ENCODE measurements at places on chromosomes 3 and 15.

GRCh38 chr3:167662919-167663400 is 9.2 kb upstream of the WDR49 start:
- DNase-seq: no peak

DNA sequence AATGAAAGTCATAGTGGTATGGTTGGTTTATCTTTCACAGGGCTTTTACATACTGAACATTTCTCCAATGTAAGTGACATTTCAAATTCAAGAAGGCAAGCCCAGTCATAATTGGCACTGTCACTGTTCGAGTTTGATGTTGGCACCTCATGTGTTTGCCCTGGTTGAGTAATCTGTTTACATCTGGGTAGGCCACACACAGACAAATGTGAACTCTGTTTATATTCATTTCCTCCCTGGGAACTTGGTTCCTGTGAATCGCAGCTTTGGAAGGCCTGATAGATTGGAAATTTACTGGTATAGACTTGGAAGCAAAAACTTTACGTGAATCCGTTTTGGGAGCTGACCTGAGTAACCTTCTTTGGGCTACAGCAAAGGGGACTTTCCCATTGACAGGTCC is 395.2 kb upstream of the AZI2 start:
- DNase-seq: no peak

DNA sequence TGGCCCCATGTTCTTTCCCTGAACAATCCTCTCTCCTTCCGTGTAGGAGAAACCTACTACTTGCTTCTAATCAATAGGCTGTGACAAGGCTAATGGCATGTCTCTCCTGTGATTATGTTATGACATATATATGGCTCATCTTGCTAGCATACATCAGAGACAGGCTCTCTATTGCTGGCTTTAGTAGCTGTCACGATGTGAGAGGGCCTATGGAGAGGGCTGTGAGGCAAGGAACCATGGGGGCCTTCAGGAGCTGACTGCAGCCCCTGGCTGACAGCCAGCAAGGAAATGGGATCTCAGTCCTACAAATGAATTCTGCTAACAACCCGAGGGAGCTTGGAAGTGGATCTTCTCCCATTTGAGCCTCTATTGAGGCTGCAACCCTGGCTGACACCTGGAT is 96.3 kb downstream of the EOMES start:
- DNase-seq: no peak

- peak; percentile 14 for DNase-seq
Observed at GRCh38 chr3:58404396-58404795, 29.2 kb downstream of the PDHB start.

- DNase-seq: peak; percentile 14
Observed at GRCh38 chr3:52537165-52537620, 788 bp downstream of the UQCC5 start.

- DNase-seq: no peak
Observed at GRCh38 chr3:74370342-74370741, 244.1 kb downstream of the CNTN3 start.

GRCh38 chr3:79199966-79200365 is 567.8 kb downstream of the ROBO1 start:
- no peak for DNase-seq

DNA sequence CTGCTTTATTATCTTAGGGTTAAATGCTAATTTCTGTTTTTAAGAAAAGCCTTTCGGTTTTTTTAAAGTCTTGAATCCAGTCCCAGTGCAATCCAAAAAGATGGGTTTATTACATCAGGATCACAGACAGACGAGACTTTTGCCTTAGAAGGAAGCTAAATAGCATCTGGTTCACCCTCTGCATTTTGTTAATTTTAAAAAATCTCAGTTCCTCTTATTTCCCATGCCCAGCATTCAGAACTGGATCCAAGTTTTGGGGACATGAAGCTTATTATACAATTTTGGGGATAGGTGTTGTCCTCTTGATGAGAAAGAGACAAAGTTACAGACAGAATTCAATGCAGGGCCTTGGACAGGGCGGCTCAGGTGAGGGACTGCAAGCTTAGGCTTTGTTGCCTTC is 181.5 kb upstream of the LYSMD4 start:
- DNase-seq: no peak

DNA sequence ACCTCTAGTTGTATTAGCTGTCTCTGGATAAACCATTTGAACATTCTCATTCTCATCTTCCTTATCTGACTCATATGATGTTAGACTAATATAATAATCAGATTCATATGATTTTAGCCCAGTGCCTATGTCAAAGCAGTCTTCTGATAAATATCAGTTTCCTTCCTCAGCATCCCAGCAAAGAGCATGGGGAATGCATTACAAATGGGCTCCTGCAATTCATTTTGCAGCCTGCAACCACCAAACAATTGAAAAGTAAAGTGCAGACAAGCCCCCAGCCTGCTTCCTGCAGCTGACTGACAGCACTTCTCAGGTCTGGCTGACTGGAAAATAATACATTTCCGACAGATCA is 78.2 kb upstream of the STAC start:
- no peak for DNase-seq

DNA sequence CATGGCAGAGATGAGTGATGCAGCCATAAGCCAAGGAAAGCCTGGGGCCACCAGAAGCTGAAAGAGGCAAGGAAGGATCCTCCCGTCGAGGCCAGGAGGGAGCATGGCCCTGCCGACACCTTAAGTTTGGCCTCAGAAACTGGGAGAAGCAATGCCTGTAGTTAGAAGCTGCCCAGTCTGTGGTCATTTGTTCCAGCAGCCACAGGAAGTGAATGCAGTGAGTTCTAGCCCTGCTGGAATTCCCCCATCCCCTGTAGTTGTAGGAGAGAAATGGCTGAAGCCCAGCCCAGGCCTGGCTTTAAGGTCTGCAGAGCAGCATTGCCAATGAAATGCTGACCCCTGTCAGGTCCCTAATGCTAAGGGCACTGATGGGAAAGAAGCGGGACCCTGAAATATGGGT is 12.2 kb upstream of the CHSY1 start:
- DNase-seq: no peak

GRCh38 chr3:144106970-144107369 is 135.3 kb downstream of the DIPK2A start:
- DNase-seq: no peak

GRCh38 chr3:182568261-182568660 is 225.0 kb upstream of the ATP11B start:
- DNase-seq: no peak

DNA sequence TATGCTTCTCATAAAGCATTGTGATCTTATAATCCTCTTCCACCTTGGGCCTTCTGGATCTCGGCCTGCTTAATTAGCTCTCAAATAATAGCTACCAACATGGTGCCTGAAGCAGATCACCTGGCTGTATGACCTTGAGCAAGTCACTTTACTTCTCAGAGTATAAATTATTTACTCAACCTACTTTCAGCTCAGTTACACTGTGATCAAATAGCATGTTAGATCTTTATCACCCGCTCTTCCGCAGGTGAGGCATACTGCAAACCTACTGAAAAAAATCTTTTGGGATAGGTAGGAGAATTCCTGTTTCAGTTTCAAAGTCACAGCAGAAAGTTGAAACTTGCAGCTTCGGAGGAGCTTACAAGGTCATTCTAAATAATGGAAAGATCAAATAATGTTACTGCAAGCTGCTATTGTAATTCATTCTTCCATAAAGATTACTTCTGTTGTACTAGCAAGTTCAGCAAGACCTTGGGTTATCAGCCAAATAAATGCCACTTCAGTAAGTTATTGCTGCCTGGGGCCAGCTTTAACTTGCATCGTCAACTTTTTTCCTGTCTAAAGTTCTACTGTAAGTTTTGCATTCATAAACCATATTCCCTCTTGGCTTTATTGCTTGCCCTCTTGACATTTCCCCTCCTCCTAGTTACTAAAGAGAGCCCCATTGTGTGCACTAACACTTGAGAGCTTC is 268.4 kb upstream of the ATP11B start:
- DNase-seq: no peak

DNA sequence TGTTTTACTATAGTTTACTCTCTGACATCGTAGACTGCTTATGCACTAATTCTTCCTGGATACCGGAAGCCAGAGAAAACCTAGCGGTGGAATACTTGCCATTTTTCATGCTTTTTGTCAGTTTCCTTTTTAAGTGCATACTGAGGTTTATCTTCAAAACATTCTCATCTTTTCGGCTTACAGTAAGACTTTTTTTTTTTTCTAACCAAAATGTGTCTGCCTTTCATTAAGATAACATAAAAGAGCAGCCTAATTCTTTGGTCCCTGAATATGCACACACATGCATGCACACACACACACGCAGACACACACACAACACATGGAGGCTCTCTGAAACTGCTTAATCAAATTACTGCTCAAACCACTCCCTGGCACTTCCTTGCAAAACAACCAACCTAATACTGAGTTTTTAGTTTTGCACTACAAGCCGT is 1.3 kb downstream of the ZNF445 start:
- no peak for DNase-seq

DNA sequence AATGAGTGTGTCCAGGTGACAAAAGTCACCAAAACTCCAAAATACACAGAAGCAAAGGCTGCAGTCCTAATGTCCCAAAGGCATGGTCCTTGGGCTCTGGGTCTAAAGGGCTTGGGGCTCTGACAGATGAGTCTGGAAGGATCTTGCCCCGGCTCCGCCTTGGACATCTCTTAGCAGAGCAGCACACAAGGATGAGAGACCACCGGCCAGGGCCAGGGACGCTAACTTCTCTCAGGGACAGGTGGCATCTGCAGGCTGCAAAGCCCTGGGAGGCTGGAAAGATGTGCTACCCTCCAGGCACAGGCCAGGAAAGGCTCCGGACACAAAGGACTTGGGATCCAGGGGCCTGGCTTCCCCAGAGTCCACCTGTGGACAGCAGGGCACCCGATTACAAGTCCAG is 14.1 kb upstream of the SHISA5 start:
- no peak for DNase-seq

DNA sequence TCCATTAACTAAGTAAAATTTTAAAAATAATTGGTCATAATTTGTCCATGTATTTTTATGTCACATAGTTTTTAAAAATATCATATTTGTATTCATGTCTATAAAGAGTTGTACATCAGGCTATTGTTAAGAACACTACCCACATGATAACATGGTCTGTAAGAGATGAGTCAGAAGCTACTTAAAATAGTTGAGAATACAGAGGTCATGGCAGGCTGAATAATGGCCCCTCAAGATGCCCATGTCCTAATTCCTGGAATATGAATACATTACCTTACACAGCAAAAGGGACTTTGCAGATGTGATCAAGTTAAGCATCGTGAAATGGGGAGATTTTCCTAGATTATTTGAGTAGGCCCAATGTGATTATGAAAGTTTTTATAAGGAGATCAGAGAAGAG is 782.9 kb upstream of the GOLIM4 start:
- DNase-seq: no peak

GRCh38 chr3:128847666-128848370 is 31.6 kb upstream of the ACAD9 start:
- DNase-seq: no peak

GRCh38 chr3:150273396-150273795 is 134.7 kb upstream of the TSC22D2 start:
- DNase-seq: no peak

DNA sequence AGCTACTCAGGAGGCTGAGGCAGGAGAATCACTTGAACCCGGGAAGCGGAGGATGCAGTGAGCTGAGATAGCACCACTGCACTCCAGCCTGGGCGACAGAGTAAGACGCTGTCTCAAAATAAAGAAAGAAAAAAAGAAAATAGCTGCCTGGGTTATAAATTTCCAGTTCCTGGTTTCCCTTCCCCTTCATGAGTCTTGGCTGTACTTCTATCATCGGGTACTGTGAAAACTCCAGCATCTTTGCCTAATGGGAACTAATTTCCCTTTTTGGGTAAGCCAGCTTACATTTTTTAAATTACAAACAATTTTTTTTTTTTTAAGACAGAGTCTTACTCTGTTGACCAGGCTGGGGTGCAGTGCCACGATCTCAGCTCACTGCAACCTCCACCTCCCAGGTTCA is 15.0 kb downstream of the DENND4A start:
- no peak for DNase-seq

DNA sequence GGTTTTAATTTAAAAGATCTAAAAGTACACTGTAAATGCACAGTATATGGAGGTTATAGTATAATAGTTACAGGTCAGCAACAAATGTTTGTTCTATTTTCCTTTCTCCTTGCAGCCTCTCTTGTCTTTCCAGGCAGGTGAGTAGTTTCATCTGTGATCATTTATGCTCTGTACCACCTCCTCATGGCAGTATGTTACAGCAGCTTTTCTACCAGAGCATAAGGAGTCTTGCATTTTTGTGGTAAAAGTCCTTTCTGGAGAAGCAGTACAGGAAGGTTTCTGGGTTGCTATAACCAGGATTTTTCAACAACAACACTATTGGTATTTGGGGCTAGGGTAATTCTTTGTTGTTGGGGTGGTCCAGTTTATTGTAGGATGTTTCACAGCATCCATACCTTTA is 59.5 kb downstream of the ZNF609 start:
- no peak for DNase-seq

DNA sequence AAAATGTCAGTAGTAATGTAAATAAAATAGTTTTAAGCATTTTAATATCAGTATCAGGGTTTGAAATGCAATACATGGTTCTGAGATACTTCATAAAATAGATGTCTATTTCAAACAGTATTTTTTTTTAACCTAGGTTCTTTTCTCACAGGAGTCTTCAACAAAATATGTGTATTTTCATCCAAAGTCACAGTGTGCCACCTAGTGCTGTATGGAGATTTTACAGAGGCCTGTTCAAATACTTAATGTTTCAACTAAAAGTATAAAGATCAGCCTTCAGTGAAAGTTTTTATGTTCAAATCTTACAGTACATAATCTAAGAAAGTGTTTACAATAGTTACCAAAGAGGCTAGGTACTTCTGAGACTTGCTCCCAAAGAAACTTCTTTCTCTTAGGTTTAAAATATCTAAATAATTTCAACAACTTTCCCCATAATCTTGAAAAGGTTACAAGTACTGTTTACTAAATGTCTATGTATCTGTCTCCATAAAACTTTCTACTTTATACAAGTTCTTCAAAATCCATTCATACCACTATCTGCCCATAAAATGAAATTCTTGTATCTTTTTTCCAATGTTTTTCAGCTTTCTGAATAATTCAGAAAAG is 38.3 kb downstream of the SCAPER start:
- peak; percentile 12 for DNase-seq

DNA sequence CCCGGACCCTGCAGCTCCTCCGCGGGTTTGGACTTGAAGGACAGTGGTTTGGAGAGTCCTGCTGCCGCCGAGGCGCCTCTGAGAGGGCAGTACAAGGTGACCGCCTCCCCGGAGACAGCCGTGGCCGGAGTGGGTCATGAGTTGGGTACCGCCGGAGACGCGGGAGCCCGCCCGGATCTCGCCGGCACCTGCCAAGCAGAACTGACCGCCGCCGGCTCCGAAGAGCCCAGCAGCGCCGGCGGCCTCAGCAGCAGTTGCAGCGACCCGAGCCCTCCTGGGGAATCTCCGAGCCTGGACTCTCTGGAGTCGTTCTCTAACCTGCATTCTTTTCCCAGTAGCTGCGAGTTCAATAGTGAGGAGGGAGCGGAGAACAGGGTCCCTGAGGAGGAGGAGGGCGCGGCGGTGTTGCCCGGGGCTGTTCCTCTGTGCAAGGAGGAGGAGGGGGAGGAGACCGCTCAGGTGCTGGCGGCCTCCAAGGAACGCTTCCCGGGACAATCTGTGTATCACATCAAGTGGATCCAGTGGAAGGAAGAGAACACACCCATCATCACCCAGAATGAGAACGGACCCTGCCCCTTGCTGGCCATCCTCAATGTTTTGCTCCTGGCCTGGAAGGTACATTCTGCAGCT is 634 bp downstream of the MINDY2 start:
- peak; percentile 52 for DNase-seq

Data from RWPE1 (cell line).